ENCODE measurements at places on chromosomes 1 and 21. TPM values are rescaled to one million over a fixed set of nuclear protein-coding genes. Genes with fewer than 3 reads are reported as not detected.

- H3K4me3 ChIP-seq, result no peak overlapping the region
- peaks cover 11% of the 10 kb centered on the region for H3K4me1 ChIP-seq
- H3K27me3 ChIP-seq, result no peaks in the 10 kb centered on the region
- peak overlapping the region; percentile 8 for H3K27ac ChIP-seq
These were observed 191.9 kb downstream of the AK5 start for GRCh38 chr1:77473690-77474089.

- no peaks in the 10 kb centered on the region for H3K36me3 ChIP-seq
- H3K4me3 ChIP-seq, result no peak overlapping the region
- no peaks in the 10 kb centered on the region for H3K4me1 ChIP-seq
- no peak overlapping the region for H3K27ac ChIP-seq
- H3K27me3 ChIP-seq, result no peaks in the 10 kb centered on the region
- DNase-seq, result no peak
These were observed 9.5 kb upstream of the F13B start for GRCh38 chr1:197076585-197076984.

GRCh38 chr1:246161626-246162025, 345.5 kb downstream of the SMYD3 start:
- no peak overlapping the region for H3K27ac ChIP-seq
- peak; percentile 86 for DNase-seq
- no peak overlapping the region for H3K4me3 ChIP-seq
- peaks cover 3% of the 10 kb centered on the region for H3K4me1 ChIP-seq
- H3K36me3 ChIP-seq, result no peaks in the 10 kb centered on the region

DNA sequence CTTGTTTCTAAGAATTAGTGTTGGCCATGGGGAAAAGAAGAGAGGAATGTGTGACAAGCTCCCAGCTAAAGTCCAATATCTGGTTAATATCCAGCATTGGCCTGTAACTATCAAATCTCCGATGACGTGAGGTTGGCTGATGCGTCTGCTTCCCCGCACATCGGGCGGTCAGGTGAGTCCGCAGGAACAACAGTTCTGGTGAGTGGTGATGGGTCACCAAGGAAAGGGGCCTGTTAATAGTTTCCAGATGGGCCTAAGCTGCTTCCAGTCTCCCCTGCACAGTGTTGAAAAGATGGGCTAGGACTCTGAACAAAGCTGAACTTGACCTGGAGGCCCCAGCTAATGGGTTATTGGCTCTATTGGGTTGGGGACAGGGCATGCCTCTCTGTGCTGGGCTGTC, 193.1 kb upstream of the EDN2 start:
- no peaks in the 10 kb centered on the region for H3K36me3 ChIP-seq
- H3K27me3 ChIP-seq, result no peaks in the 10 kb centered on the region
- no peak overlapping the region for H3K4me3 ChIP-seq
- H3K4me1 ChIP-seq, result peaks cover 25% of the 10 kb centered on the region
- DNase-seq, result peak; percentile 17
- peak overlapping the region; percentile 35 for H3K27ac ChIP-seq

DNA sequence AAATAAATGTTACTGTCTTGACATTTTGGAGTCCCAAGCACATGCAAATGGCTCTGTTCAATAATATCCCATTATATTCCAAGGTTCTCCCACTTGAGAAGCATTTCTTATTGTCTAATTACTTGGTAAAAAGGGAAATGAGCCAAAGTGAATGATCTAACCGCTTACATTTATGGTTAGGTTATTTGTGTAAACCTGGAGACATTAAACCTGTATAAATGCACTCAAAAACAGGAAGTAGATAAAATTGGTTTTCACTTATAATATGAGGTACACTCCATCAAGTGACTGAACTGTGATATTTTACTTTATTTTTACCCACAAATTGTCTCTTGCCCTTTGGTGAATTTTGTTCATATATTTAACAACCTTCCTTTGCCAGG, 26.8 kb downstream of the KIF1B start:
- peaks cover 2% of the 10 kb centered on the region for H3K4me1 ChIP-seq
- H3K27me3 ChIP-seq, result no peaks in the 10 kb centered on the region
- peaks cover 12% of the 10 kb centered on the region for H3K36me3 ChIP-seq
- H3K4me3 ChIP-seq, result no peak overlapping the region

Gene CERS2
- polyA plus RNA-seq, result 126 TPM

Gene VASH2
- polyA plus RNA-seq, result 1.2 TPM

DNA sequence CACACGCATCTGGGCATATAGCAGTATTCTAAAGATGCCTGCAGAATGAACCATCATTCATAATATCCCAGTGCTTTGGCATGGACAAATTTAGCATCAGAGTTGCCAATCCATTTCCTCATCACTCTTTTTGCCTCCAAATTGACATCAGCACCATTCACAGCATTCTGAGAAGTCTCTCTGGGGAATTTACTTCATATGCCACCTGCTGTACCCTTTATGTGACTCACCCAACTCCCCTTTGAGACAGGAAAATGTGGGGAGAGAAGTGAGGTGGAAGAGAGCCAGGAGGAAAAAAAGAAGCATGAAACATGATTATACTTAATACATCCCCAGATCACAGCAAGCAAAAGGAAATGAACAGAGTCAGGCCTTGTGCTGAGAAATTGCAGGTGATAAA, 37.4 kb downstream of the RAB3B start:
- DNase-seq, result no peak
- H3K36me3 ChIP-seq, result peaks cover 14% of the 10 kb centered on the region
- no peak overlapping the region for H3K27ac ChIP-seq

DNA sequence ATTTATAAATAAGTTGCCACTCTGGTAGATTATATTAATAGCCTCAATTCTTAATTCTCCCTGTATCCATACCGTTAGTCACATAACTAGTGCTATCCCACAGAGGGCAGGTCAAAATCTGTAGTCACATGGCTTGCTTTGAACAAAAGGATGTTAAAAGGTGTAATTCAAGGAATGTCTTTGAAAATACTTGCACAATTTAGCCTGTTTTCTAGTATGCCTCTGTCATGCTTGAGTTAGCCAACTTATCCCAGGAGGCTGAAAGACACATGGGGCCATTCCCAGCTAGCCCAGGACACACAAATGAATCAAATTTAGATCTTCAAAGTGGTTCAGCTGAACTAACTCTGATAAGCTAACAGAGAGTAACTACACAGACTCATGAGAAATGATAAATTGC, 758.5 kb upstream of the NEGR1 start:
- no peaks in the 10 kb centered on the region for H3K36me3 ChIP-seq
- H3K4me3 ChIP-seq, result no peak overlapping the region
- no peaks in the 10 kb centered on the region for H3K27me3 ChIP-seq
- H3K4me1 ChIP-seq, result no peaks in the 10 kb centered on the region

GRCh38 chr21:45551783-45552695, 9.8 kb upstream of the SLC19A1 start:
- DNase-seq, result no peak
- H3K36me3 ChIP-seq, result no peaks in the 10 kb centered on the region

Gene SLAMF6
- not detected for polyA plus RNA-seq

GRCh38 chr1:100718581-100718980, 961 bp upstream of the VCAM1 start:
- H3K27ac ChIP-seq, result no peak overlapping the region
- no peaks in the 10 kb centered on the region for H3K27me3 ChIP-seq
- DNase-seq, result no peak

GRCh38 chr1:219639876-219640577, 27.1 kb upstream of the ZC3H11B start:
- no peaks in the 10 kb centered on the region for H3K4me1 ChIP-seq
- no peaks in the 10 kb centered on the region for H3K36me3 ChIP-seq
- no peak overlapping the region for H3K4me3 ChIP-seq
- peak; percentile 0 for DNase-seq
- H3K27me3 ChIP-seq, result no peaks in the 10 kb centered on the region
- H3K27ac ChIP-seq, result no peak overlapping the region

Gene MFAP2
- 13.9 TPM for polyA plus RNA-seq

Gene LRRC53
- polyA plus RNA-seq, result not detected

Gene VWA5B1
- polyA plus RNA-seq, result not detected

GRCh38 chr1:195306281-195306680, 1302.0 kb downstream of the KCNT2 start:
- no peaks in the 10 kb centered on the region for H3K36me3 ChIP-seq
- DNase-seq, result no peak
- H3K27me3 ChIP-seq, result no peaks in the 10 kb centered on the region

GRCh38 chr1:23568608-23569383, 9.5 kb upstream of the ID3 start:
- no peaks in the 10 kb centered on the region for H3K36me3 ChIP-seq
- H3K27me3 ChIP-seq, result no peaks in the 10 kb centered on the region
- peaks cover 20% of the 10 kb centered on the region for H3K4me1 ChIP-seq
- peak overlapping the region; percentile 57 for H3K27ac ChIP-seq
- H3K4me3 ChIP-seq, result peak overlapping the region; percentile 47

DNA sequence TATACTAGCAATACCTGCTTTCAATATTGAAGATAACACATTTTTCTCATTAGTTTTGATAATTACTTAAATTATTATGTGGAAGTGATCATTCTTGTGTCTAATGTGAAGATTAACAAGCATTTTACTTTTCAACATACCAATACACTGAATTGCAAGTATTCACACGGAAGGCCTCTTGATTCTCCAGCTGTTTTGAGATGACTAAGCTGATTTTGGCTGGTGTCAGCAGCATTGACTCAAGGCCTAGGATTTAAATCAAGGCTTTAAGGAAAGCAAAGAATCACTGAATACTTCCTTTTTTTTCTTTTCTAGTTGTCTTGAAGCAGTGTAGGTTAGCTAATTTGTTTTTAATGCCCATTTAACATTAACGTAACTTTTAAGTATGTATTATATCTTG, 373.7 kb downstream of the SRGAP2C start:
- H3K36me3 ChIP-seq, result no peaks in the 10 kb centered on the region
- H3K27me3 ChIP-seq, result no peaks in the 10 kb centered on the region
- peak; percentile 90 for DNase-seq
- no peak overlapping the region for H3K27ac ChIP-seq
- no peak overlapping the region for H3K4me3 ChIP-seq

DNA sequence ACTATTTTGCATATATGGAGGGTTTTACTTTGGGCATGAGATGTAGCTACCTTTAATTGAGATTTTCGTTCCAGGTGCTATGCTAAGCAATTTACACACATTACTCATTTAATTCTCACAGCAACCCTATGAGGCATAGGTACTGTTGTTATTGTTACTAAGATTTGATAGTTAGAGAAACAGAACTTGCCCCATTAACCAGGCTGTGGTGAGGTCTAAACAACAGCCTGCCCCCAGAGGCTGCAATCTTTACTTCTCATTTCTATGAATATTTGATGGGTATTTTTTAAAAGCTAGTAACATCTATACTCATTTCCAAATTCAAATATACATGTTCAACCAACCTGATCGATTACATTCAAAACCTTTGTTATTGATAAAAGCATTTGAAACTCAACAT, 155.6 kb downstream of the GALNT2 start:
- no peak overlapping the region for H3K27ac ChIP-seq
- no peak for DNase-seq
- H3K4me3 ChIP-seq, result no peak overlapping the region
- H3K36me3 ChIP-seq, result peaks cover 3% of the 10 kb centered on the region
- H3K27me3 ChIP-seq, result no peaks in the 10 kb centered on the region

Gene CYP4Z1
- polyA plus RNA-seq, result not detected

GRCh38 chr21:24007592-24007991, 1599.7 kb downstream of the MRPL39 start:
- H3K27me3 ChIP-seq, result no peaks in the 10 kb centered on the region
- DNase-seq, result no peak

DNA sequence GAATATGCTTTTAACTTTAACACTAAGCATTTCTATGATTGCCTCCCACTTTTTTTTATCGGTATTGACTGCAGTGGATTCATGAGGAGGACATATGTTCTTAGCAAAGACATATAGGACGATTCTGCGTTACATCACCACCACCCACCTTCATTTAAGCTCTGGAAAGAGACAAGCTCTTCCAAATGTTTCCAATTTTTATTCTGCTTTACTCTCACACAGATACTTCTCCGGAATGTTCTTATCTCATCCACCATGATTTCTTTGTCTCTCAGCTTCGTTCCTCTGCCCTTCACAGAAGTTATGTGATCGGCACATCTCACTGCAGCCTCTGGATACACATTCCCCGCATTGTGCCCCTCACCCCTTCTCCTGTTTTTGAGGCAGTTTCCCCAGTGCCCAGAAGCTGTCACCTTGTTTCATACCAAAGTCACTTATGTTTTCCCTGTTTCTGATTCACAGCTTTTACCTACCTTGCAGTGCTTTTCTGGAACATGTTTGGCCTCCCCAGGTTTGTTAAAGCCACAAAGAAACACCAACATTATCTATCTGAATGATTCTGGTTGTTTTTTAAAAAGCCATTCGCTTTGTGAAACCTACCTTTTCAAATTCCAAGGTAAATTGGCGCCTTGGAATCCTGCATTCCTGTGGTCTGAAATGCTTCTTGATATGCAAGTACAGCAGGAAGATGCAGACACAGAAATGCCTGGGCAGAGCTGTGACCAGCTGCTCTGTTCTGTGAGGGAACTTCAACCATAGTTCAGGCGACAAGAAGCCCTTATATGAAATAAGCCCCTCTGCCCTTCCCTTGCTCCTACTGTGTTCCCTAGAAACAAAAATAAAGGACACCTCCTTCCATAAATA, 1020.2 kb downstream of the TTLL7 start:
- H3K4me3 ChIP-seq, result no peak overlapping the region
- no peaks in the 10 kb centered on the region for H3K36me3 ChIP-seq
- no peak overlapping the region for H3K27ac ChIP-seq
- no peak for DNase-seq
- H3K27me3 ChIP-seq, result no peaks in the 10 kb centered on the region

- H3K4me1 ChIP-seq, result peaks cover 16% of the 10 kb centered on the region
- no peak for DNase-seq
- H3K4me3 ChIP-seq, result no peak overlapping the region
- no peaks in the 10 kb centered on the region for H3K27me3 ChIP-seq
These were observed 36.0 kb upstream of the MACF1 start for GRCh38 chr1:39168301-39169080.

DNA sequence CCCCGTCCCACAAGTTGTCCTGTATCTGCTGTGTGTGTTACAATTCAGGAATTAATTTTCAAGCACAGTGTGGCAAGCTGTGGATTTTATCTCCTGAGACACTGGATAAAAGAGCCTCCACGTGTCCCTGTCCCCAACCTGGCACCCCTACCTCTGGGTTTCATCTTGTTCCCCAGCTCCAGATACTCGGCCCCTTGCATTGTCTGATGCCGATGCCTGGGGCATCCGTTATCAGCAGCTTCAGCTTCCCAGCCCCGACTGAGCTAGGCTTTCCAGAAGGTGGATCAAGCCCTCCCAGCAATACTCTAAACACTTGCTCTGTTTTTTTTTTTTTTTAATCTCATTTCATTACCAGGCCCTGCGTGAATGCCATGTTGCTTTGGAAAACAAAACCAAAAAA, 159.4 kb downstream of the PLXNA2 start:
- no peak overlapping the region for H3K27ac ChIP-seq
- no peaks in the 10 kb centered on the region for H3K27me3 ChIP-seq
- H3K4me3 ChIP-seq, result no peak overlapping the region
- DNase-seq, result no peak
- H3K4me1 ChIP-seq, result peaks cover 6% of the 10 kb centered on the region

Gene ERVH48-1
- polyA plus RNA-seq, result not detected
